Stimulated activated CD8-positive, alpha-beta memory T cell treated with anti-CD3 and anti-CD28 coated beads, Interleukin-7, amount 100 ng/mL, for 1 hour (primary cell): ENCODE measurements at places on chromosomes 7 and 10.

GRCh38 chr10:49441488-49442476 is 45.9 kb upstream of the DRGX start:
- no peak for DNase-seq

DNA sequence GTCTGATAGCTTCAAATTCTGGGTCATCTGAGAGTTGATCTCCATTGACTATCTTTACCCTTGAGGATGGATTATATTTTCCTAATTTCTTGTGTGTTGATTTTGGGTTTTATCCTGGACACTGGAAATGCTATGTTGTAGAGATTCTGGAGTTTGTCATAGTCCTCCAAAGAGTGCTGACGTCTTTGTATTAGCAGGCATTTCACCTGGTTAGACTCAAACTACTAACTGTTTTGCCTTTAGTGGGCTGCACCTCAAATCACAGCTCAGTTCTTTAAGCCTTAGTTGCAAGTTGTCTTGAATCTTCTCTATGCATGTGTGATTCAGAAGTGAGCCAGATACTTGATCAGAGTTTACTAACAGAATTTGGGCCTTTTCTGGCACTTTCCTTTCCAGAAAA is 264.3 kb downstream of the RPS24 start:
- no peak for DNase-seq

GRCh38 chr7:83271212-83272099 is 108.8 kb upstream of the PCLO start:
- DNase-seq = no peak

GRCh38 chr10:5492929-5493576 is 6.3 kb downstream of the CALML5 start:
- DNase-seq = no peak

GRCh38 chr7:135447748-135448147 is 62.2 kb downstream of the CNOT4 start:
- DNase-seq = no peak

- no peak for DNase-seq
Measured at GRCh38 chr10:44183667-44184632, 200.9 kb downstream of the CXCL12 start.

- no peak for DNase-seq
Measured at GRCh38 chr10:17606547-17607040, 10.6 kb downstream of the HACD1 start.

GRCh38 chr10:89981891-89982290 is 280.5 kb downstream of the KIF20B start:
- no peak for DNase-seq

DNA sequence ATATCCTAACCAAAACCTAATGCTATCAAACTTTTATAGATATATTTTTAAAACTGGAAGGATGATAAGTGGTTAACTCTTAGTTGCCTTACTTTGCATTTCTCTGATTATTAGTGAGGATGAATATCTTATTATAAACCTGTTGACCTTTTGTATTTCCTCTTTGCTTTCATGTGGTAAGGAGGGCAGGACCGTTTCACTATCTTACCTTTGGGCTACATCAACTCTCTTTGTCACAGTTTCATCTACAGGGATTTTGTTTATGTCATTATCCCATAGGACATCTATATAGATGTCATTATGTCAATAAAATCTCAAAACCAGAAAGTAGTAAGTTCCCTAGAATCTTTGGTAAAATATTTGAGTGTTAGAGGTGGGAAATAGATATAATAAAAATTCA is 219.3 kb downstream of the THSD7A start:
- DNase-seq = no peak

- DNase-seq = no peak
Measured at GRCh38 chr7:148104136-148104716, 486.3 kb upstream of the C7orf33 start.

DNA sequence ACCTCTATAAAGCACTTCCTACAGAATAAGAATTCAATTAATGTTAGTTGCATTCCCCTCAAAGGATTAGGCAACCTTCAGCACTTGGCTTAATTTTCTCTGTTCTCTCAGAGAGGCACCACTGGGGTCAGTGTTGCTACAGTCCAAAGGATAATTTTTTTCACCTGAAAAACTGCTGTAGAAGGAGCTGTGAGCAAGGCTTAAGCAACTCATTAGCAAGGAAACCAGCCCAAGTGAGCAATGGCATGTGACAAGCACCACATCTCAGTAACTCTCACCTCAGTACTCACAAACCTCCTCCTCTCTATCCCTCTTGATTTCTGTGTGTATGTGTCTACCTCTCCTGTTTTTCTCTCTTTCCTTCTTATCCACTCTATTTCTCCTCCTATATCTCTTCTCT is 55.9 kb downstream of the DGKI start:
- no peak for DNase-seq

DNA sequence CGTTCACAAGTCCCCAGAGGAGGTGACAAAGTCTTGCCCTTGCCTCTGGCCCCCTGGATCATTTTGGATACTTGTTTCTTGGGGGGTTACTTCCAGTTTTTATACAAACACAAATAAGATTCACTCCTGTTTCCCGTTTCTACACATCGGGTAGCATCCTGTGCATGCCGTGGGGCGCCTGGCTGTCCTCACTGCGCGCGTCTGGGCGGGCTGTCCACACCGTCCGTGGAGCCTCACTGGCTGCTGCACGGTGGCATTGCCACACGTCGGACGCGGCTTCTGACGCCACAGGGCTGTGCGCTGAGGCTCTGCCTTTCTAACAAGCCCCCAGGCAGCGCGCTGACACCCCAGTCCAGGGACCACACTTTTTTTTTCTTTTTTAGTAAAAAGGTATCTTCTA is 18.4 kb downstream of the BNIP3 start:
- DNase-seq = no peak

GRCh38 chr10:13946209-13946460 is 359.4 kb downstream of the PRPF18 start:
- no peak for DNase-seq

DNA sequence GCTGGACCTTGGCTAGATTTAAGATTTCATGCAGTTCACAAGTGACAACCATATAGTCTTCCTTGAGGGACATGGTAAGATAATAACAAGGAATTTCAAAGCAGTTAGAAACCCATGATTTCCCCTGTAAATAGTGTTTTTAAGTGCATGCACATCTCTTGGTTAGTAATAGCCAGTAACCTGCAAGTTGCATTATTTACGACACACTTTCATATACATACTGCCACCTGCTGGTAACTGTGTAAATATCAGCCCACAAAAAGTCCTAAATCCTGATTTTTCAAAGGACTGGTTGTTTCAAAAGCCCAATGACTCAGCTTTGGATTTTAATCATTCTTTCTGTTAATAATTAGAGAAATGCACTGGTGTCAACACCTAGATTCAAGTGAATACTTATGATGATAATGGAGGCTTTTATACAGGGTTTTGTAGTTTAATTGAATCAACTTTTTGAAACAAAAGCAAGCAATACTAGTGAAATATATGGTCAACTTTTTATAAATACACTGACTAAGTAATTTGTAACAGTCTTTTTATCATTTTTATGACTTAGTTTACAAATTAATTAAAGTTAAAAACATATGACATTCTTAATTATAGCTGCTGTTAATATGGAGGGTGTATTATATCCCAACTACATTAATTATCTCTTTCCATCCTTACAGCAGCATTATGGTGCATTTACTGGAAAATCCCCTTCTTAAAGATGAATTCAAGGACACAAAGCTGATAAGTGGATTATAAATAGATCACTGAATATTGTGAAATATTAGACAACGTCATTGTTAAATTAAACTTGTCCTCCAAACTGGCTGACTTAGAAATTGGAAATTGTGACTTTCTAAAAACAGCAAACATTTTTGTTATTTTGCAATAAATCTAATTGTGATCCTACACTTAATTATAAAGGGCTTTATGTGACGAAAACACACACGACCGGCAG is 367.7 kb upstream of the SEMA3D start:
- DNase-seq = no peak

DNA sequence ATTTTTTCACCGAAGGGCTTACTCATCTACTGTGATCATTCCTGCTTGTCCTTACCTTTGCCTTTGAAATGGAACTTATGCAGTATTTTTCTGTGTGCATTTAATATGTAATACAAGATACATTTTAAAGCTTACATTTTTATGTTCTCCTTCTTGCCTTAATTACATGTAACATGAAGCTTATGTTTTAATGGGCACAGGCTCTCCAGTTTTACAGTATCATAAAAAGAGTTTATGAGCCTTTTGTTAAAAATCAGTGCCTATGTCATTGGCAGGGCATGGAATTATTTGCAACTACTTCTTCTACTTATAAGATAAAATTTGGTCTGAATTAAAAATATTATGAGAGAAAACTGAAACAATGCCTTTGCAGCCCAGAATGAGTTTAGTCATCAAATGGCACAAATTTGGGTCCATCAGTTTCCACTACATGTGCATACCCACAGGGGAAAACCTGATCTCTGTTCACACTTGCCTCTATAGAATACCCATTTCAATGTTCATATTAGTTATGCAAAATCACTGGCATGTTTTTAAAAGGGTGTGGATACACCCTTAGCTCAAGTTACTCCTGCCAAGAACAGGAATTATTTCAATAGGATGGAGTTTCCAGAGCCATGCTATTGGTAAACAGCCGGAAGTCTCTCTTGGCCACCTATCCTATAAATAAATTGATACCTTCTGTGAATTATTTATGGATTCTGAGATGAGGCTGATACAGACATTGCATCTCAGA is 27.9 kb upstream of the WNT16 start:
- DNase-seq = no peak

- no peak for DNase-seq
Measured at GRCh38 chr7:101614939-101615302, 14.2 kb downstream of the MYL10 start.

DNA sequence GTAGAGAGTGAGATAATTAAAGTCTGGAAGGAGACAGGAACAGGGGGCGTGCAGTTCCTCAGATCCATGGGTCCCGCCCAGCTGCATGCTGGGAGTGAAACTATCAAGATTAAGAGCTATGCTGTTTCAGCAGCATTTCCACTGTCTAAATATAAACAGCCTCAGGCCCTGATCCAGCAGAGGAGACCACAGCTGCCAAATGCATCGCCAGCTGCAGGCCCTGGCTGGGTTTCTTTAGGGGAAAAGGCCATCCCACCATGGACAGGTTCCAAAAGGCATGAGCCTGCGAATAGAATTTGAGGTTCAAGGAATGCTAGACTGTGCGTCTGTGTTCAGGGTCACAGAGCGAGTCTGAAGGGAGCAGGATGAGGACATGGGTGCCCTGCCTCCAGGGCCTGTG is 411.4 kb downstream of the PAXIP1 start:
- no peak for DNase-seq

- DNase-seq = no peak
Measured at GRCh38 chr10:77416311-77417135, 221.1 kb downstream of the KCNMA1 start.

GRCh38 chr10:5698062-5698461 is 13.4 kb downstream of the TASOR2 start:
- no peak for DNase-seq

DNA sequence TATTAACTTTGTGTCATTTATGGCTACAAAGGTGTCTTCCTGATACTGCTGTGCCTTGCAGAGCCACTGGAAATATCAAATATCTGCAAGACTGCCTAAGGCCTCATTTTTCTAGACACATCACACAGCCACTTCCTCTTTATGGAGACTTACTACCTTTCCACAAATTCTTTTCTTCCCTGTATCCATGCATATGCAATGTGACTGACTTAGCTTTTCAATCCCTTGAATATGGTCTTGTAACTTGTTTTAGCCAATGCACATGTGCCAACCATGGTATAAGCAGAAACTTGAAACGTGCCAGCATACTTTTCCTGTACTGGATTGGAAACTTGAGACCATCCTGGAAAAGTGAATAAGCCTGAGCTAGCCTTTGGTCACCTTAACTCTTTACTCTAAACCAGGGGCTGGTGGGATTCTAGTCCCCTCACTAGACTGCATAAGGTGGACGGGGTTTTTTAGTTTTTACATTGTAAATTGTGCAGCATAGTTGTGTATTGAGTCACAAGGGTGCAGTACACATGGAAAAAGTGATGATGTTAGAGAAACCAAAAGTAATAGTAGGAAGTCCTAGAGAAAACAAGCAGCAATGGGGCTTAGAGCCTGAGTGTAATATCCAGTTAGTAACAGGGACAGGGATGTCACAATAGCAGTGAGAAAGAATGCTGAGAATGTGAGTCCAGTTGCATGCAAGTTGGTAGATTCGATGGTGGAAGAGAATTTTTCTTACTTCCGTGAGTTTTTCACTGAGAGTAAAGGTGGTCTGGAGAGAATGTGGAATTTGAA is 879.5 kb downstream of the SORCS1 start:
- DNase-seq = no peak

GRCh38 chr10:373526-374309 is 238.5 kb downstream of the ZMYND11 start:
- no peak for DNase-seq

GRCh38 chr7:18962031-18962430 is 155.4 kb downstream of the TWIST1 start:
- DNase-seq = no peak

DNA sequence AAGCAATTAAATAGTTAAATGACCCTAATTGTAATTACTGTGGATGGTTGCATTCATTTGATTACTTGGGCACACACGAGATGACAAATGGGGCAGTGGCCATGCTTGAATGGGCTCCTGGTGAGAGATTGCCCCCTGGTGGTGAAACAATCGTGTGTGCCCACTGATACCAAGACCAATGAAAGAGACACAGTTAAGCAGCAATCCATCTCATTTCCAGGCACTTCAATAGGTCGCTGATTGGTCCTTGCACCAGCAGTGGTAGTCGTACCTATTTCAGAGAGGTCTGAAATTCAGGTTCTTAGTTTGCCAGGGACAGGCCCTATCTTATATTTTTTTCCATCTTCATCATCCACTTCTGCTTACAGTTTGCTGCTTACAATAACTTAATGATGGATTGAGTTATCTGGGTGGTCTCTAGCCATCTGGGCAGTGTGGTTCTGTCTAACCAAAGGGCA is 8.3 kb downstream of the PCBD1 start:
- DNase-seq = peak; percentile 60

DNA sequence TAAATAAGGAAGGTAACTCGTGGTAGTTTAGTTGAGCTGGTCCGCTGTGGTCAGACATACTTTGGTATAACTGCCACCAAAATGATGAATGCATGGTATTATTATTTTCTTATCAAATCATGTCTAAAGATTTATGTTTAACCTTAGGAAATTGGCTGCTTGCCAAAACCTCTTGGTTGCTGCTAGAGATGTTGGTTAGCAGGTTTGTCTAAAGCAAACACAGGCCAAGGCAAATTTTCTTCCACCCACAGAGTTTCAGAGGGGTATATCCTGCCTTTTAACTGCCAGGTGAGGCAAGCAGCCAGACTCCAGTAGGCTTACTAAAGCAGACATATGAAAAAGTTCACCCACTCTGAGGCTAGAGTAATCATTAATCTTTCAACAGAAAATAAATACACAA is 101.4 kb downstream of the SEMA3E start:
- no peak for DNase-seq

GRCh38 chr10:78178940-78179339 is 145.3 kb downstream of the RPS24 start:
- DNase-seq = no peak

DNA sequence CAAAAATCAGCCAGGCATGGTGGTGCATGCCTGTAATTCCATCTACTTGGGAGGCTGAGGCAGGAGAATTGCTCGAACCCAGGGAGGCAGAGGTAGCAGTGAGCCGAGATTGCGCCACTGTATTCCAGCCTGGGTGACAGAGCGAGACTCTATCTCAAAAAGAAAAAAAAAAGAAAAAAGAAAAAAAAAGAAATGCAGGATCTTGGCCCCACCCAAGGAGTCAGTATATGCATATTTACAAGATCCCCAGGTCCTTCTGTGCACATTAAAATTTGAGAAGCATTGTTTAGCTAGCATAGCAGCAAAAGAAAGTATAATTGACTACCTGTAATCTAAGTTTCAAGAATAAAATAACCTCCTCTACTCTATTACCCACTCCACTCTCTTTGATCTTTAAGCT is 15.8 kb downstream of the PIK3AP1 start:
- no peak for DNase-seq
